ENCODE measurements at places on chromosomes 1 and 21.
A peak's percentile ranks its signal among the peaks of the same experiment; 100 is the strongest.

- DNase-seq = no peak
Measured at GRCh38 chr1:47249755-47250154, 17.7 kb upstream of the TAL1 start.

- no peak for DNase-seq
Measured at GRCh38 chr1:246631426-246631825, 65.2 kb downstream of the CNST start.

DNA sequence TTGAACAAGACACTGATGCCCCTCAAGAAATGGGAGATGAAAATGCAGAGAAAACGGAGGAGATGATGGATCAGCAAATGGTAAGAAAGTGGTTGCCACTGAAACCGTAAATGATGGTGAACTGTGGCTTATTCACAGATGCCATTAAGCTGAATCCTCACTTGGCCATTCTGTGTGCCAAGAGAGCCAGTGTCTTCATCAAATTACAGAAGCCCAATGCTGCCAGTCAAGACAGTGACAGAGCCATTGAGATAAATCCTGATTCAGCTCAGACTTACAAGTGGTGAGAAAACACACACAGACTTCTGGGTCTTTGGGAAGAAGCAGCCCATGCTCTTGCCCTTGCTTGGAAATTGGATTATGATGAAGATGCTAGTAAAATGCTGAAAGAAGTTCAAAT is 52.5 kb downstream of the NBPF6 start:
- DNase-seq = no peak

DNA sequence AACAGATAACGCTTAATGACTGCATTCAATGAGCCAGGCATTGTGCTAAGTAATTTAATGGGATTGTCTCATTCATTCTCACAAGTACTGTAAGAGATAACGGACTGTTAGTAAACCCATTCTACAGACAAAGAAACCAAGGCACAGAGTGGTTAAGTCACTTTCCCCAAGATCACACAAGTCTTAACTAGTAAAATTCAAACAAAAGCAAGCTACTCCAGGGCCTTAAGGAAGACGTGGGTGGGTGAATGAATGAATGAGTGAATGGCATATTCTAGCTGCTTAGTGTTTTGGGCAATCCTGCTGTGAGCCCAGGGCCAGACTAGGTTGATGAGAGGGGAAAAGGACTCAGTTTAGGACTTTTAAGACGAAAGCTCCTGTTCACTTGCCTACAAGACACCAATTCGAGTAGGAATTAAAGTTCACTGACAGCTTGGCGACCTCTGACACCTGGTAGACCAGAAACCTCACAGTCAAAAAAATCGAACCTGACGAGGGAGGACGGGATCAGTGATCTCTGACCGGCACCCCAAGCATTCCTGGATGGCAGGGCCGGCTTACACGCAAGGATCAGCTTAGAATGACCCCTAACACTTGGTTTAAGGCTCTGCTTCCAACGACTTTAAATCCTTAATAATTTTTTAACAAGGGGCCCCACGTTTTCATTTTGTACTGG is 557 bp downstream of the EMC1 start:
- no peak for DNase-seq

DNA sequence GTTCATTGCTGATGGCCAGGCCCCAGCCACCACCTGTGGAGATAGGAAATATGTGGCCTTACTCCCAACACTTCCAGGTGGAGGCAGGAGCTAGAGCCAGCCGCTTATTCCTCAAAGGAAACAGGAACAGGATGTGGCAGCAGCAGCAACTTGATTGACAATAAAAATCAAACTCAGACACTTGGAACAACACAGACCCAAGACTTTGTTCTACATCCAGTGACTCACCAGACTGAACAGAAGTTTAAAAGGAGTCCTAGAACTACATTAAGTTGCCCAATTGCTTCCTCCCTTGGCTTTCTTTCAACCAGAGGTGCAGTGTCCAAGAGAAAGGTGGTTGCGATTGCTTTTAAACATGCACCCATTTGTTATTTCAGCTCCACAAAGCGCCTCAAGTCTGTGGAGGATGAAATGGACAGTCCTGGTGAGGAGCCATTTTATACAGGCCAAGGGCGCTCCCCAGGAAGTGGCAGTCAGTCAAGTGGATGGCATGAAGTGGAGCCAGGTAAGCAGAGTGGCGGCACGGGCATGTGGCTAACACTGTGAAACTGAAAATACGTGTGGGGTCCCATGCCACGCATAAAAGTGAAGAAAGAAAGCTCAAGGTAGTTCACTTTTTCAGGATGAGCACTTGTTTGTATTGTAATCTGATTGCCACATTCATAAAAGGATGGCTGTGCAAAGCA is 276.6 kb downstream of the NFIA start:
- DNase-seq = no peak

GRCh38 chr21:36859744-36860501 is 106.5 kb downstream of the HLCS start:
- DNase-seq = peak; percentile 44

GRCh38 chr1:234553240-234554188 is 56.5 kb downstream of the IRF2BP2 start:
- DNase-seq = no peak

GRCh38 chr1:39310015-39310414 is 105.5 kb downstream of the MACF1 start:
- no peak for DNase-seq

DNA sequence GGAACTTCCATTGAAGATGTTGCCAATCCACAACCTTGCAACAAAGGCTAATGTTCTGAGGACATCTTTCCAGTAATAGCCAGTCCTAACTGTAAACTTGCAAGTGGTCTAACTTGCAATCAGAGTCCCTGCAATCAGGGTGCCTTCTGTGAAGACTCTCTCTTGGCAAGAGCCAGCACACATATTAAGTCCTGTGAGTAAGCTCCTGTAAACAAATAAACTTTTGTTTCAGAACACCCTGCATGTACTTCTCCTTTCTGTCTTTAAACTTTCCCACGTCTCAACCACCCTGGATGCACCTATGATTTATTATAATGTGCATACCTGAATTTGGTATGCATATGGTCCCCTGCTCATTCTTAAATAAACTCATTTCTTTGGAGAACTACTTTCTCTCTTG is 9.1 kb downstream of the GBP7 start:
- no peak for DNase-seq

- DNase-seq = no peak
Measured at GRCh38 chr1:198168227-198168626, 11.4 kb downstream of the NEK7 start.

DNA sequence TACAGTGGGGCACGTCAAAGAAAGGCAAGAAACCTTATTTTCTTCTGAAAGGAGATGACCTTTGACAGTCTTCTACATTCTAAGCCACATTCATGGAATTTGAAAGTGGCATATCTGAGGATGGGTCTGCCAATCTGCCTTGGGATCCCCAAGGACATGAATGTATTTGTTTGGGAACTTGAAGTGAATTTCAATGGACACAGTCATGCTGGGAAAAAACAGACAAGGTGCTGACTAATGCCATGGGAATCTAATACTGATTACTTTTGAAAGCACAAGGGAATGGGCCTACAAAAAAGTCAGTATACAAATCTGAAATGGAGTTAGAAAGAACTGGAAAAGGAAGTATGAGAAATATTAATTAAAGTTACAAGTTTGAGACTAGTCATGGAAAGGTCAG is 128.8 kb downstream of the KCNJ6 start:
- DNase-seq = no peak

DNA sequence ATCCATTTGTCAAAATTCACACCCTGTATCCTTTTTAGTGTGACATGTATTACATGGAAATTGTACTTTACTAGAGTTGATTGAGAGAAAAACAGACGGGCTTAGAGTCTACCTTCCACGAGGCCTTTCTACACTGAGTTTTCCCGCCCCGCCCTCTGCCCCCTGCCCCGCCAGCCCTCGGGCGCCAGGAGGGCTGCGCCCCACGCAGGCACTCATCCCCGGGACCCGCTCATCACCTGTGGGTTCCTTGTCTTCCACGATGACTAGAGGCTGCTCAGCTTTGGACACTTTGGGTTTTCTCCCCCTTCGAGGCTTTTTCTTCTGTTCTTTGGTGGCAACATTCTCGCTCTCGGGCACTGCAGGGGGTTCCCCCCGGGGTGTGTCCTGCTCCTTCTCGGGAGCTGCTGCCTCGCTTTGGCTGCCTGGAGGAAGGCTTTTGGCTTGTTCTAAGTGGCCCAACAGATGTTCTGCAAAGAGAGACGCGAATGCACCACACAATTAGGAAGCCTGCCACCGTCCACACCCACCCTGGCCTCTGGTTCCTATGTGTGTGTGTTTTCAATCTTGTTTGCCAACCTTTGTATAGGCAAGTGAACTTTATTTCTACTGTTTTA is 39.6 kb downstream of the PRDM15 start:
- DNase-seq = no peak

GRCh38 chr1:6033124-6033523 is 12.6 kb upstream of the KCNAB2 start:
- DNase-seq = no peak

- no peak for DNase-seq
Measured at GRCh38 chr1:223496883-223497282, 103.7 kb downstream of the CCDC185 start.

DNA sequence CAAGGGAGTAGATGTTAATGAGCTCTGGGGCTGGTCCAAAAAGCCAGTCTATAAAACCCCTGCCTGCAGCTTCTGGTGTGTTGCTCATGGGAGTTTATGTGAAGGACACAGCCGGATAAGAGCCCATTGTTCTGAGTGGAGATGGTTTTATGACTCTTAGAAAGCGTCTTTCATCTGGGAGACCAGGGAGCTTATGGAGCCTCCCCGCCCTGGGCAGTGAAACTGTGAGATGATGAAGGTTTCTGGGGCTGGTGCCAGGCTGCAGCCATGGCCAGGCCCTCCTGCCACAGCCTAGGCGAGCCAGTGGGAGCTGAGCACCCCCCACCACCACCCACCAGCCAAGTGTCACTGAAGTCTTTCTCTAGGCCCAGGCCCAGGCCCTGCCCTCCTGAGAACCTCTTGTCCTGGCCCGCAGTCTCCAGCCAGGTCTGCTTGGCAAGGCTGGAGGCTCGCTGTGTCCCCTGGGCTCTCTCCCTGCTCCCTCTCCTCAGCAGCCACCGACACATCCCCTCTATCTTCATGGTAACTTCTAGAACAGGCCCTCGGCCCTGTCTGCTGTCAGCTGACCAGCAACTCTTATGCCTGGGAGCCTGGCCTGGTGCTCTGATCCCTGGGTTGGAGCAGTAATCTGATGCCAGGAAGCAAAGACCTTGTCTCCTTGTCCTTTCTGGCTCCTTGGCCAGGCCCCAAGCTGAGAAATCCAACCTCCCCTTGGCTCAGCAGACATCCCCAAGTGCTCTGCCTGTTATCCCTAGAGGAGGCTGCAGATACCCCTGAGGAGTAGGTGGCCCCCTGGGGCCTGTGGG is 7.6 kb upstream of the ARHGEF10L start:
- no peak for DNase-seq

DNA sequence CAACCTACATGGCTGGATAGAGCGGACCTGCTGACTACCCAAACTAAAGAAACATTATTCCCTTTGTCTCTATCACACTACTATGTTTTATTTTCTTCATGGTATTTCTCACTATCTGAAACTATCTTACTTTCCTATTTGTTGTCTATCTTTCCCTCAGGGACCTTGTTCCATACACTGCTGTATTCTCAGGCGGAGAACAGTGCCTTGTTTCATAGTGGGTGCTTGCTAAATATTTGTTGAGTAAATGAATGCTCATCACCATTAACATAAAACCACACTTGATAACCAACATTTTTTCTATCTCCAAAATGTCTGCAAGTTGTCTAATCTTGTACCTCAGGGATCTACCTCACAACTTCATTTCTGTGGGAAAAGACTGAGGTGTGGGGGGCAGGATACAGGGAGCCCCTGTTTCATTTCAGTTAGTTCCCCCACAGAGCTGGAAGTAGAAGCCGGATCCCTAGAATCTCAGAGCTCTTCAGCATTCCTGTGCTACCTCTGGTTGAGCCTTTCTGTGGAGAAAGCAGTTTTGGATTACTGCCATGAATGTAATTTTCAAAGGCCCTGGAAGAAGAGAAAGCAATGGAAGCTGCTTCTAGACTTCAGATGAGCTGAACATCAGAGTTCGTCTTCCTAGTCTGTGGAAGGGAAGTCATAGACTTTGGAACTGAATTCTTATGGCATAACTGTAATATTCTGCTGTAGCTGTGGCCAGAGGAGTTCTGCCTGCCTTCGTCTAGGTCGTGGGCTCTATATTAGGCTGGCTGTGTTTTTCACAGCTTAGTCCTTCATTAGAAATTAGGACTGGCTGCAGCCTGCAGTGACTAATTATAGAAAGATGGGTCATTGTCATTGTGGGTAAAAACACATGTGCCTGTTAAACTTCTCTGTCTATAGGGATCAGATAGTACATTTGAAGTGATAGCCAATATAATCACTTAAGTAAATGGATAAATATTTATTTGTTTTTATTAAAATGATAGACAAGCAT is 293.2 kb upstream of the SGIP1 start:
- no peak for DNase-seq

DNA sequence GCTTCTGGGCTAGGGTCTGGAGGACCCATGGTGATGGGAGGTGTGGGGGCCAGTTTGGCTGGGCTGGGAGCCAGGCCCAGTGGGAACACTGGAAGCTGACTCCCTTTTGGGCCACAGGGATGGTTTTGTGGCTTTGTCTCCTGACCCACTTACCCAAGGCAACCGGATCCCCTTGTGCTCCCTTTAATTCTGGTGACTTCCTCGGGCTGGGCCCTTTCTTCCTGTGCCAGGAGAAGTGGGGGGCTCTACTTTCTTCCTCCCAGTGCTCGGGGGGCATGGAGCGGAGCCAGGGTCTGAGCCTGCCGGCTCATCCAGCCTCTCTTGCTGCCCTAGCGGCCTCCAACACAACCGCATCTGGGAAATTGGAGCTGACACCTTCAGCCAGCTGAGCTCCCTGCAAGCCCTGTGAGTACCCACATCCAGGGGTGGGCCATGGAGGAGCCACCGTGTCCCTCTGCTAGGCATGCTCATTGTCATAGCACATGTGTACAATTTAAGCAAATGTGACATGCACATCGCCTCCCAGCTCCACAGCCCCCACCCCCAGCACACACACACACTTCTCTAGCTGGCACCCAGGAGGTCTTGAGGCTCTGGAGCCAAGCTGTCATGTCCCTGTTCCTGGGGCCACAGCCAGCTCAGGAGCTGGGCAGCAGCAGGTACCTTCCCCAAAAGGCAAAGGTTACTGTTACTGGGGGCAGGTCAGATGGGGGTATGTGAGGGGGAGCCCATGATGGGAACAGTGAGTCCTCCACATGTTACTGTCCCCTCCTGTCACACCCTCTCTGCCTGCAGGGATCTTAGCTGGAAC is 35.0 kb downstream of the UBE2T start:
- no peak for DNase-seq

DNA sequence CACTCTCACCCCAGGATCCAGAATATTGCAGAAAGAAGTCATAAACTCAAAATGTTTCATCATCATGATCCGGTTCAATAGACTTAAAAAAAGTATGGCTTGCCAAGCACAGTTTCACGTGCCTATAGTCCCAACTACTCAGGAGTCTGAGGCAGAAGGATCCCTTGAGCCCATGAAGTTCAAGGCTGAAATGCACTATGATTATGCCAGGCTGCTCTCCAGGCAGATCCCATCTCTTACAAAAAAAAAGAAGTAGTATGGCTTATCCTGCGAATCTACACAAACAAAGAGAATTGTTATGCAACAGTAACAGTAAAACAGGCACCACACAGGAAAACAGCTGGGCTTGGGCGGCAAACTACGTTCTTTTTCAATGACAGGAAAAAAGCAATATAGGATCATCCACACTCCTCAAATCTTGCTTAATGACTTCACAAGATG is 76.2 kb downstream of the EIF4G3 start:
- no peak for DNase-seq

All from SW 1271 (cell line).